ENCODE measurements at places on chromosomes 1 and 21.

DNA sequence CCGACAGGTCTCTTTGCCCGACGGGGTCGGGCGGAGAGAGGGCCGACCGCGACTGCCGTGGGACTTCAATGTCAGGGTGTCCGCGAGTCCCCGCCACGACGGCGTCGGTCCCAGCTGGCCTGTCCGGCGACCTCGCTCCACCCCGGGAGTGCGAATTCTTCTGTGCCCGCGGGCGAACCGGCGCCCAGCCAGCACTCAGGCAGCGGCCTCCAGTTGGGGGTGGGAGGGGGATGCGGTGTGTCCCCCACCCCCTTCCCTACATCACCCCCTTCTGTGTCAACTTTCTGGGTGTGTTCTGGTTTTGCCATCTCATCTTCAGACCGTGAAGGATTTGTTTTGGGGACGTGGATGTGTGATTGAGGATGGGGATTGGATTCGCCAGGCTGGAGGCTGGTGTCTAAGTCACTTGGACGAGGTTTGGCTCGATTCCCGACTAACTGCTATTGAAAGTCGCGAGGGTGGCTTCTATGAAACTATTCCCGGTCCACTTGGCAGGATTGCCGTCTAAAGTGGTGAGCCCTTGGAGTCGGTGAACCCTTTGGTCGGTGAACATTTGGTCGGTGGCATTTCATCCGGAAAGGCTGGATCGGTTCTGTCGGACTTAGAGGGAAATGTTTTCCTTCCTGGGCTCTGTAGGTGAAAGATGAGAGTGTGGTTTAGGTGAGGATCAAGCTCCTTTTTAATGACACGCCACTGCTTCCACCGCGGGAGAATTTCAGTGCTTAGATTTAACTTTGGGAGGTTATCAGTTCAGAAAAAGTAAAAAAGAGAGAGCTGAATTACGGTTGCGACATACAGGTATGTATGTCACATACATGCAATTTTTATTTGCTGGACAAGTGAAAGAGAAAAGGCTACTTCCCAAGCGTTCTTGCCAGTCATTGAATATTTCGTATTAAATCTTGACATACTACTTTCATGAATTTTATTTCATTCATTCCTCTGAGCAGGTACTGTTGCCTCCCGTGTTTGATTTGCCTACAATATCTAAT is 771 bp downstream of the ABCD3 start:
- no peak for DNase-seq

DNA sequence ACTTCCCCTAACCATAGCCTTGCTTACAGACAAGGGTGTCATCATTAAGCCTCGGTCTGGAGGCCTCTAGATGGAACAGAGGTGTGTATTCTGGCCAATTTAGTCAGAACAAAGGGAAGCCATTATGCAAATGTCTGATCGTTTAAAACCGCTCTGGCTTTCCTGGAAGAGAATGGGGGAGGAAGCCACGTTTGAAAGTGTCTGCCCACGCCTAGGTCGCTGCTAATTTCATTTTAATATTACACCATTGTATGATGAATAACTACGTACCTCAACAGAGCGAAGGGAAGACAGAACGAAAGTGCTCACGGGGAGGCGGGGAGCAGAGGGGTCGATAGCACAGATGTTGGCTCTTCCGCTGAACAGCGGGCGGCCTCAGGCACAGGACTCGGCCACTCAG is 41.1 kb upstream of the CSF3R start:
- no peak for DNase-seq

GRCh38 chr1:6351480-6352137 is 42.0 kb downstream of the ACOT7 start:
- DNase-seq = no peak

DNA sequence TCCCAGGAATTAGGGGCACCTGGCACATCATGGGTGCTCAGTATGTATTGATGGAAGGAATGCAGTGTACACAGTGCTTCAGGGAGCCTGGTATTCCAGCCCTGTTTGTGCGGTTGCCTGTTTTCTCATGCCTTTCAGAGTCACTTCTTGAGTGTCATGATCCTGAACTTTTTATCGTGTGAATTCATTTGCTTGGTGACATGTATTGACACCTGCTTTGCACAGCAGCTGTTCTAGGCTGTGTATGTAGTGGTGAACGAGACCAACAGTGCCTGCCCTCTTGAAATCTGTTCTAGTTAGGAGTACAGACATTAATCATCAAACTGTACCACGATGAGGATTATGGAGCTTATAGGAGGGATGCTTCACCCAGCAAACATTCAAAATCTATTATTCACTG is 6.1 kb downstream of the HTR6 start:
- no peak for DNase-seq

DNA sequence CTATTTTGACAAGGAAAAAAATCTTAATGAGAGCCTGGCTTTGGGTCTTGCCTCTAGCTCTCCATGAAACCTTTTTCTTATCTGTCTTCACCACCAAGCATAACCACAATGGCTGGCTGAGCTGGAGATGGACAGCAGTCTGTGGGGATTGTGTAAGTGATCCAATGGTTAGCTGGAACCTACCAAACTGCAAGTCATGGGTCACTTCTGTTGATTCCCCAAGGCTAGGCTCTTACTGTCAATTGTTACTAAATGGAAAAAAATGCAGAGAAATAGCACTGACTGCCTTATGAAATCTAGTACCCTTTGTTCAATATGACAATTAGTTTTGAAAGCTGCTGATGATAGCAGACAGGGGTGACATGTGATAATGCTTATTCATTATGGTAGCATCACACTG is 359.0 kb downstream of the ST6GALNAC3 start:
- DNase-seq = no peak
